ENCODE measurements at places on chromosomes 5 and 9.

DNA sequence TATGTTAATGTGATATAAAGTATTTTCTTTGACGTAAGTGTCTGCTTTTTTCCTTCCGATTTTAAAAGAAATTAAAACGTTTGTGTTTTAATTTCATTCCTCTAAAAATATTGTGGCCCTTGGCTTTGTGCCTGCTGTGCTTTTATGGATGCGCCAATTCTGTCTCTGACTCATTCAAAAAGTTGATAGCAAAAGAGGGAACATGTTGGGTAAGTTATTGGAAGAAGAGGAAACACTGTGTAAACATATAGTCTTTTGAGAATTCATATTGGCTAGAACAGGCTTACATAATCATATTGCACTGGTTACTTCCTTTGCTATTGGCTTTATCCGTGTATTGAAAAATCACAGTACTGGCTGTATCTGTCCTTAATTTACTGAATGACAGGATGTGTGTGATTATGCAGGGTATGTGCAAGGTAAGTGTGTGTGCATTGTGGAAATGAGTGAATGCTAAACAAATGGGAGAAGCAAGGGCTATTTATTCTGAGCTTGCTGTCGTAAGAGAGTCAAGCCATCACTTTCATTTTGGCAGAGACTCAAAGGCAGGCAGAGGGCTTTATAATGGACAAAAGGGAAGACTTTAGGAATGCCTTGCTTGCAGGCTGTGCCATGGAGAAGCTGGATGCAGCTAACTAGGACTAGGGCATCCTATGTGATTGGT lies 67.8 kb downstream of the SGCD start:
- DNase-seq = peak; percentile 8

DNA sequence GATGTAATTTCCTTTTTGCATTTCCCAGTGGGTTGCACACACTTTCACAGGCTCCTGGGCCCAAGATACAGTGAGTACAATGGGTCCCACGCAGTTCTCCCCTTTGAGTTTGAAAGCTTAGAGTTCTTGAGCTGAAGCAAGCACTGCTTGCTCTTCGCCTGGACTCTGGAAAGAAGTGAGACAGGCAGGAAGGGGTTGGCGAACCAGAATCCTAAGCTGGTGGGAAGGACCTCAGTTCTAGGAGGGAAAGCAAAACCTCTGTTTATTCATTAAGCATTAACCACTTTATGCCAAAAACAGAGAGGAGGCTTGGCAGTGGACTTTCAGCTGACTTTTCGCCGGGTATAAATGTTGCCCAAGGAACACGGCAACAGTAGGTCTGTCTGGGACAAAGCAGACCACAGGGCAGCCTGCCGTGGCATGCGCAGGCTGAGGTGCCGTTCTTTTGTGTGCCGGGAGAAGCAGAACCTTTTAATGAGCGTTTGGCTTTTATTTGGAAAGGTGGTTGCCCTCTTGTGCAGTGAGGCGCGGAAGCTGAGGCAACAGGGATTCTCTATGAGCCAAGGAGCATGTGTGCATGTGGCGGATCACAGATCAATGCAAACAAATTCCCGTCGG lies 239.9 kb upstream of the PANK3 start:
- no peak for DNase-seq

DNA sequence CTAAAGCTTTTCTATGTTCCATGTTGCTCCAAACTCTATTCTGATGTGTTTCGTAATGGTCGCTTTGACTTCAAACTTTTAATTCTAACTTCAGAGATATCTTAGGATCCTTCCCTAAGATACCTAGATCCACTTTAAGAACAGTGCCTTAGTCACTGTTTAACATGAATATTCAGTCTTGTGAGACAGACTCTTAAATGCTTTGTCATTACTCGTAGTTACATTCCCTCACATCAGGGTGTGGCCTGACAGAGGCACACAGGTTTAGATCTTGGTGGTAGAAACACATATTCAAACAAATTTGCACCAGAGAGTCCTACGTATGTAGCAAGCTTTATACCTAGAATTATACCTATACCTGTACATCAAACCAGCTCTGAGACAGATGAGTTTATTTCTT lies 687.0 kb upstream of the C9orf72 start:
- no peak for DNase-seq

DNA sequence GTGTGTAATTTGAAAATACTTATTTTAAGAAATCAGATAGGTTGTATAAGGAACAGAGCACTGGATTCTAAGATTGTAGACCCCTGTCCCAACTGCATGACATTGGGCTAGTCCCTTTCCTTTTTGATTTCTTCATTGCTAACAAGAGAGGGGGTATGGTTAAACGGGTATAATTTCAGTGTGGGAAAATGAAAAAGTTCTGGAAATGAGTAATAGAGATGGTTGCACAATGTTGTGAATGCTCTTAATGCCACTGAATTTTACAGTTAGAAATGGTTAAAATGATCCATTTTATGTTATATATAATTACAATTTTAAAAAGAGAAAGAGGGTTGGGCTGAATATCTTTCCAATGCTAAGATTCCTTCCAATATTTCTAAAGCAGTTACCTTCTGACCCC lies 103.3 kb upstream of the LHFPL2 start:
- DNase-seq = no peak

DNA sequence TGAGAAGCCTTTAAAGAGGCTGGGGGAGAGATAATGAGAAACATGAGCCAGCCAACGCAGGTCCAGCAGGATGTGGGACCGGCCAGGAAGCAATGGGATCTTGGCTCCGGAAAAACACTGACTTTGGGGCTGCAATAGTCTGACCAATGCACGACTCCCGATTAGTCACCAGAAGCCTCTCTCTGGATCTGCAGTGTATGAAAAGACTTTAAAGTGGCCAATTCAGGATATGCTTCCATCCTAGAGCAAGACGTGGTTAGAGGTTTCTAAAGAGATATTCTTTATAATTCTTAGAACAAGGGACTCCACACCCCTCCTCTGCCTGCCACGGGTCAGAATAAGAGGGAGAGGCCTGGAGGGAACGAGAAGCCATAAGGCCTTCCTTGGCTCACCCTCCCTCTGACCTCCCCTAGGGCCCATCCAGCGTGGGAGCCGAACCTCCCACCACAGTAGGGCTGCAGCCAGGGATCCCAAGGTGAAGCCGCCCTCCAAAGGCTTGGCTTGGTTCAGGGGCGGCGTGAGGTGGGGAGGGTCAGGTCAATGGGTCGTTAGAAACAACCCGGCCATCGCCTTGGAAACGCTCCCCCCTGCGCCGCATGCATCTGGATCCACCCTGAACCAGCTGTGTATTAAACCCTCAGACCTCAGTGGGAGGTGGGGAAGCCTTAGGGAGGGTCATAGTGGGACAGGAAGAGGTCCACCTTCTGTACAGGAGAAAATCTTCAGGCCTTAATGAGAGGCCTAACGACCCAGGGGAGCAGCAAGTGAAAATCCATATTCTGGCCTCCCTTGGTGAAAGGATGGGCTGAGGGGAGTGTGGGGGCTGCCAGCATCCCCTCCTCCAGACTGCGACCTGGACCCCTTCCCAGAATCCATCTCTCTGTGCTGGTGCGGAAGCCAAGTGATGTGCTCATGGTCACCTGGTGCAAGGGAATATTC lies 11.1 kb downstream of the FGF1 start:
- DNase-seq = no peak

DNA sequence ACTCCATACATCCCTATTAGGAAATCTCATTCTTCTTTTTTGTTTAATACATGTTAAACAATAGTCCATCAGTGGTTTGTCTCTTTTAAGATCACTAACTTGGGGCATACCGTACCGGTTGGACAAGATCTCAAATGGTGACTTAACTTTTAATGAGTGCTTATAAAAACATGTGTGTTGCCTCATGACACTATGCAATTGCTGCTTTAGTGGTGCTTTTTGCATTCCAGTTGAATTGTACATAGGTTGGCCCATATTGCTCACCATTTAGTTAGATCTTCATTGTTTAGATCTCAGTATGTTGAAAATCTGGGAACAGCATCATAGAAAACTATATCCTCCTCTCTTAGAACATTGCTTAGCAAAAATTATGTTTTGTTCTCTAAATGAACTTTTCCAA lies 17.8 kb downstream of the C9orf85 start:
- no peak for DNase-seq

- no peak for DNase-seq
Measured at GRCh38 chr5:173236531-173237142, 1.6 kb upstream of the NKX2-5 start.

- DNase-seq = no peak
Measured at GRCh38 chr5:57244331-57244730, 70.5 kb downstream of the GPBP1 start.

- no peak for DNase-seq
Measured at GRCh38 chr5:140344683-140345423, 1.6 kb downstream of the HBEGF start.

GRCh38 chr9:28207657-28208056 lies 634.4 kb upstream of the C9orf72 start:
- DNase-seq = no peak

DNA sequence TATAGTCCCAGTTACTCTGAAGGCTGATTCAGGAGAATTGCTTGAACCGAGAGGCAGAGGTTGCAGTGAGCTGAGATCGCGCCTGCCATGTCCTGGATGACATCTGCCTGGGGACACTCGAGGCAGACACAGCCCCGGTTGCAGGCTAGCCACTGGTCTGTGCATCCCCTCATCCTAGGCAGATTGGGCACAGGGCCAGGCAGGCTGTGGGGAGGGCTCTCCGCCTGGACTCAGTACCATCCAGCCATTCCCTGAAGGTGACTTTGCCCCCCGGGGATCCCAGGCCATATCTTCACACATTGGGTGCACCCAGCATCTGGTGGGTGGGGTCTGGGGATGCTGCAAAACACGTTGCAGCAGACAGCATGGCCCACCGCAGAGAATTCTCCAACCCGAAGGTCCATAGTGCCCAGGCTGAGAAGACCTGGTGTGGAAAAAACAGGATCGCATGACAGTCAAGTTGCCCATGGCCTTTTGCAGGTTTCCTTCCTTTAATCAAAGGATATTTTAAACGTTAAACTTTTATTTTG lies 50.9 kb upstream of the SUSD3 start:
- DNase-seq = no peak

- DNase-seq = no peak
Measured at GRCh38 chr9:93035821-93036351, 22.6 kb upstream of the SUSD3 start.

GRCh38 chr5:30926218-30926617 lies 267.3 kb upstream of the CDH6 start:
- DNase-seq = no peak

- DNase-seq = no peak
Measured at GRCh38 chr5:132841305-132841704, 10.9 kb upstream of the SHROOM1 start.

DNA sequence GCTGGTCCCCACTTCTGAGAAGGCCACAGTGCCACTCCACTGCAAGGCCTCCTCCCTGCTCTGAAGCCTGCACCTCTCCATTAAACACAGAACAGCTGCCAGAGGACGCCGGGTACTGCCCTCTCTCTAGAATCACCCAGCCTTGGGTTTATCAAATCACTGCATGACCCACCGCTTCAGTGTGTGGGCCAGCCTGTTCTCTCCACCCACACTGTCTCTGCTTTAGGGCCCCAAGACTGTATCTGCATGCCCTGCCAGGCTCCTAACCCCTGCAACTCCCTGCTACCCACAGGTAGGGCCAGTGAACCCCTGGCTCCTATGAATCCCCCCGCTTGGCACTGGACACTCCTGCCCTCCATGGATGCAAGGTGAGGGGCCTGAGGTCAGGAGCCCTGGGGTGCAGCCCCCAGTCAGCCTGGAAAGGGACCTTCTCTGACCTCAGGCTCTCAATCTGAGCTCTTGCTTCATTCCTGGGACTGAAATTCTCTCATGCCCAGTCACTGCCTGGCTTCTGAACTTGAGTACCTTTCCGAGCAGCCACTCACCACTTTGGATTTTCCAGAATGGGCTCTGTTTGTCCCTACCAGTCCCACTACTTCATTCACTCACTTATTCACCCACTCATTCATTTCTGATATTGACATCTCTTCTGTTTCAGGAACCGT lies 206.3 kb downstream of the GABBR2 start:
- DNase-seq = no peak

Measured in hippocampal formation (tissue), 2 donors.